Stimulated activated CD8-positive, alpha-beta memory T cell treated with anti-CD3 and anti-CD28 coated beads, Interleukin-4, amount 100 ng/mL, for 1 hour (primary cell): ENCODE measurements at places on chromosomes 7 and 10.

DNA sequence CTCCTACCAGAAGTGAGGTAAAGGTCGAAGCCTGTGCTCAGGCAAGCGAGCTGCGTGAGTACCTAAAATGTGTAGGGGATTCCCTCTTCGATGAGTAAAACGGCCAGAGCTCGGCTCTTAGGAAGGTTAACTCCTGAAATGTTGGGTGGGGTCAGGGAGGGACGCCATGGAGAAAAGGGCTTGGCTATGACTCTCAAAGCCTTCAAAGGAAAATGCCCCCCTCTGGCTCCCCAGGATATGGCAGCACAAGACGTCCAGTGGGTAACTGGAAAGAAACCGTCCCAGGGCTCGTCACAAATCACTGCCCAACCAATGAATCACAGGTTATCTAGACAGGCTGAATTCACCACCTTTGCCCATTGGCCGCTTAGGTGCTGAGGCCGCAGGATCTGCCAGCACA is 58.0 kb downstream of the CALML3 start:
- DNase-seq = no peak

DNA sequence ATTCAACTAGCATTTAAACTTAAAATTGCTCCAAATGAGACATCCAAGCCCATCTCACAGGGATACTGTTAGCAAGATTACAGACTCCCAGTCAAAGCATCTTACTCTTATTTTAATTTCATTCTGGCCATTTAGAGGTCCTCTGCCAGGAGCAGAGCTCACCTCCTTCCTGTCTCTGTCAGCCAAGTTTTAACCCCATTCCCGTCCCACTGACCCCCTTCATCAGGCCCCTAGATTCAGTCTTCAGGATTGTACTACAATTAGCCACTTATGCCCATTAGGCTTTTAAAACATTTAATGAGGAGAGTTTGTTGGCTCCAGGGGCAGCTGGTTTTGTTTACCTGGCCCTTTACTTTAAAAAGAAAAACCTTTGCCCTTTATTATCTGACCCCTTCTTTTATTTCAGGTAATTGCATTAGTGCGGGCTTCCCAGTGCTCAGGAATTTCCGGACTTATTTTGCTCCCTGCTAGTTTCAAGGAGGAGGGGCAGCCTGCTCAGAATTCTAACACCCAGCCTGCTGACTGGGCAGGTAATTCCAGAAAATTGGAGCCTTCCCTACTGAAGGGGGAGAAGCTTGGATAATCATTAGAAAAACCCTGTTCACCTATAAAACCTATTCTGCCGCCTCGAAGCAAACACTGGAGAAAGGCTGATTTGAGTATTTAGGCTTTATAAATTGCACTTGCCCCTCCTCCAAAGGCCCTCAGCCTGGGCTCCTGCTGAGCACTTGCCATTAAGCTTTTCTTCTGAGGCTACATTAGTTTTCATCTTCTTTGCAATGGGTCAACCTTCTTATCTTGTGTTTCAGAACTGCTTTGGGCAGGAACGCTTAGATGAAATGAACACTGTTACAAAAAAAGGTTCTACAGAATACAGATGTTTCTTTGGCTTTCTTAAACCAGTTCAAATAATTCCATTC is 200.5 kb upstream of the HPS1 start:
- no peak for DNase-seq

DNA sequence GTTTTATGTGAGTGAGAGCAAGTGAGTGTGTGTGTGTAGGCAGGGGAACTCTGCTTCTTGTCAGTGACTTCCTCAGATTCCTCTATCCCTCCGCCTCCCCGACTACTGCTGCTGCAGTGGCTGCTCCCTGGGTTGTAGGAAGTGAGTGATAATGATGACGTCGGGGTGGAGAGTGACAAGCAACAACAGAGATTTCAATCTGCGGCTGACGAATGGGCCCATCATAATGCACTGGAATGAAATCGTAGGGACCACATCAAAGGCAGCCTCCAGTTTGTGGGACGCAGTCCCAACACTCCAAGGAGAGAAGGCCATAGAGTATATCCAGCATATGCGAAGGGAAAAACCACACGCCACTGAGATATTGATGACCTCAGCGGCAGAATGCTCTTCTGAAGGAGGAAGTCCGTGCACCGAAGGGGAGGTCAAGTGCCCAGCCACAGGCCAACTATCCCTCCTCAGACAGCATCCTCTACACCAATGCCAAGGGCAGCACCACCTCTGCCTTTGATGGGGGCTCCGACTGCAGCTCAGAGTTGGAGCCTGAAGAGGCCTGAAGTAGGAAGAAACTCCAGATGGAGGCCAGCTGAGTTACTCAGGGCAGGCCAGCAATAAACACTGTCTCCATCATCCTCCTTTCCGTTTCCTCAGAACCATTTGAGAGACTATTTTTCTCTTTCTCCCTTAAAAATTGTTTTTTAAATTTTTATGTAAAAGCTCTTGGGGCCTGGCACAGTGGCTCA is 11.3 kb upstream of the STMP1 start:
- DNase-seq = no peak

- DNase-seq = no peak
These were observed 616.1 kb downstream of the PARD3 start for GRCh38 chr10:34198953-34199352.

DNA sequence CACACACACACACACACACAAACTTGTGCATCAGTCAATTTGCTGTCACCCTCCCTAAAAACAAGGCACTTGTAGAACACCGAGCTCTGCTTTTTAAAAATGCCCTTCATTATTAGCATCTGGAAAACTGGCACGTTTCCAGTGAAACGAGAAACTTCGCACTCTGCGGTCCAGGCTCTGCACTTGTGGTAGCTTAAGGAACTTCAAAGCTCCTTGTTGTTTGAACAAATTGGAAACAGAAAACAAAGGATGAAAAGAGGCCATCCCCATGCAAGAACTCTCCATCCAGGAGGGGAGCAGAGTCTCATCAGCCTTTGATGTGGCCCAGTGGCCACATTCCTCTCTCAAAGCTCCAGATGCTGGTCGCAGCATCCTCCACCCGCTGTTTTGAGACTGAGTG is 105.1 kb downstream of the C10orf90 start:
- DNase-seq = no peak

- no peak for DNase-seq
These were observed 34.6 kb upstream of the DAGLB start for GRCh38 chr7:6482307-6482706.

GRCh38 chr10:60430017-60430416 is 40.3 kb upstream of the ANK3 start:
- DNase-seq = no peak

GRCh38 chr10:76192694-76193320 is 761.4 kb downstream of the LRMDA start:
- DNase-seq = no peak

DNA sequence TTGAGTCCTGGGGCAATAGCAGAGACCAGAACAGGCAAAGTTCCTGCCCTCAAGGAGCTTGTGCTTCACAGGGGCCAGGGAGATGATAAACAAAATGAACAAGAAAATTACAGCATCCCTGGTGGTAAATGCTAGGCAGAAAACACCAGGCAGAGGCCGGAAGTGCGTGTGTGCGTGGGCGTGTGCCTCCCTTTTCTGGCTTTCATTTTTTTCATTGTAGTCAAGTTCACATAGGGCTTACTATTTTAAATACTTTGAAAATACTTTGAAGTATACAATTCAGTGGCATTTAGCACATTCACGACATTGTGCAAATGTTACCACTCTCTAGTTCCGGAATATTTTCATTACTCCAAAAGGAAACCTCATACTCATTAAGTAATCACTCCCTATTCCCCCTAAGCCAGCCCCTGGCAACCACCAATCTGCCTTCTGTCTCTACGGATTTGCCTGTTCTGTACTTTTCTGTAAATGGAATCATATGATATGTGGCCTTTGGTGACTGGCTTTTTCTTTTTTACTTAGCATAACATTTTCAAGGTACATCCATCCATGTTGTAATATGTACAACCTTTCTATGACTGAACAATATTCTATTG is 88.1 kb upstream of the PDCD4 start:
- peak; percentile 40 for DNase-seq

GRCh38 chr7:151166629-151167196 is 781 bp downstream of the GBX1 start:
- no peak for DNase-seq

- DNase-seq = no peak
These were observed 73.8 kb upstream of the CDK1 start for GRCh38 chr10:60704471-60704870.

GRCh38 chr7:115734641-115735040 is 295.9 kb downstream of the TFEC start:
- no peak for DNase-seq

GRCh38 chr10:91032611-91033206 is 111.8 kb upstream of the ANKRD1 start:
- no peak for DNase-seq

DNA sequence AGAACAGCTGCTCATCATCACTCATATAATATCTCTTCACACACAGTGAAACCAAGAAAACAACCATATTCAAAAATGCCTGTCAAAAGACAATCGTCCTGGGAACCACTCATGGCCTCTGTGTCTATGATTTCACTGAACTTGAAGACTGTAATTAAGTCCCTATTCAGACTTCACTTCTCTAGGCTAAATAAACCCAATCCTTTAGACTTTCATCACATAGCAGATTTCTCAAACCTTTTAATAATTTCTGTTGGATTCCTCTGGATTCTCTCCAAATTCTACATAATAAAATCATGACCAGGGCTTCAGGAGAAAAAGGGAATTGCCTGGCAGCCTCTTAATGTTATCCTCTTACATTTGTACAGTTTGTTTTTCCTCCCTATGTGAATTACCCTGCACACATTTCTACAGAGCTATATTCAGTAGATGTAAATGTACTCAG is 201.1 kb downstream of the LRRN3 start:
- no peak for DNase-seq

DNA sequence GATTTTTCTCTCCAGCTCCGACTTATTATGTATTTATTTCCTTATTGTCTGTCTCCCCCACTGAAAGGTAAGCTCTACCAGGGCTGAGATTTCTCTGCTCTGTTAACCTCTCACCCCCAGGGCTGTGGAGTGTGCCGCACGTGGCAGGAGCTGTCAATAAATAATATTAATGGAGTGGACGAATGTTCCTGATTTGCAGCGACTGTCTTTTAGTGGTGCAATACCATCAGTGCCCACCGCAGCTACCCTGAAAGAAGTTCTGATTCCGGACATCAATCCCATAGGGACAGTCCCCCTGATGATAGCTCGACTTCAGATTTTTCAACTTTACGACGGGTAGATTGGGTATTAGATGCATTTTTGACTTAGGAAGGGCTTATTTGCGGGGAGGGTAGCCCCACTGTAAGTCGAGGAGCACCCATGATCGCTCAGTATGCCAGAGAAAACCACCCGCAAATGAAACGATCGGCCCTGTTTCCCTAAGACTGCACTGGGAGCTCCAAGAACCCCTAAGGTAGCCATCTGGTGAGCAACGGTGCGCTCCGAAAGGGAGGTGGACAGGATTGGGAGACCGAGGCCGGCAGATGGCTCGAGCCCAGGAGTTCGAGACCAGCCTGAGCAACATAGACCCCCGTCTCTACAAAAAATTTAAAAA is 986 bp upstream of the PPP2R2D start:
- no peak for DNase-seq

- DNase-seq = no peak
These were observed 46.1 kb upstream of the SEPTIN7 start for GRCh38 chr7:35754741-35755140.

DNA sequence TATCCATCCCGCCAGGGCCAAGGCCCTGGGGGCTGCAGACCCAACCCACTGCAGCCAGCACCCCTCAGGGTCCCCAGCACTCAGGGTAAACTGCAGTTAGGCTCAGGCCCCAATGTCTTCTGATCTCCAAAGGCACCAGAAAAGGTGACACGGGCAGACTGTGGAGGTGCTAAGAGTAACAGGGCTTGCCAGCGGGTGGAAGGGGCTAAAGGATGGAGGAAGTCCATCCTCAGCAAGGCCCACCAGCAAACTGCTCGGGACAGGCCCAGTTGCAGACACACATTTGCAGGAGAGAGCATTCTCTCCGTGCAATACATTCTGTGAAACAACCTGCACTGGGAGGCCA is 95.6 kb upstream of the DDC start:
- DNase-seq = no peak

- no peak for DNase-seq
These were observed 56.6 kb upstream of the BET1 start for GRCh38 chr7:94060752-94061151.

DNA sequence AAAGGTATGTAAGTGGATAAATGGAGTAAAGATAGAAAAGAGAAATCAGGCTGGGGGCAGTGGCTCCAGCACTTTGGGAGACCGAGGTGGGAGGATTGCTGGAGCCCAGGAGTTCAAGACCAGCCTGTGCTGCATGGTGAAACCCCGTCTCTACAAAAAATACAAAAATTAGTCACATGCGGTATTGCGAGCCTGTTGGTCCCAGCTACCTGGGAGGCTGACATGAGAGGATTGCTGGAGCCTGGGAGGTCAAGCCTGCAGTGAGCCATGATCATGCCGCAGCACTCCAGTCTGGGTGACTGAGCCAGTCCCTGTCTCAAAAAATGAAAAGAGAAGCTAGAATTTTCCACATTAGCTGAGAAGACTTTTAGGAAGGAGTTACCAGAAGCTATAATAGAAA is 14.8 kb downstream of the LCOR start:
- no peak for DNase-seq

DNA sequence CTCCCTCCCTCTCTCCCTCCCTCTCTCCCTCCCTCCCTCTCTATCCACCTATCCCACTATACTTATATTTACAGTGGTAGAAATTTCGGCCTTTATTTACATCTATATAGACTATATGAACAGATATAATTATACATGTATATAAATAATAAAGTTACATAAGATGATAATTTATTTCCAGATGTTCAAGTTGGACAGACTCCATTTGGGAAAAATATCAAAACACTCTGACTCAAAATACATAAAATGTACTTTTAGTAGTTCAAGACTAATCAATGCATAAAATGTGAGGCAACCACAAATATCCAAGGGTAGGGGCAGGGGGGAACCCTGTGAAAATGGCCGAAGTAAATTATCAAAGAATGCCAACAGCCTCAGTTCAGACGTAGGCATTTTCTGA is 203.0 kb downstream of the FANK1 start:
- no peak for DNase-seq

DNA sequence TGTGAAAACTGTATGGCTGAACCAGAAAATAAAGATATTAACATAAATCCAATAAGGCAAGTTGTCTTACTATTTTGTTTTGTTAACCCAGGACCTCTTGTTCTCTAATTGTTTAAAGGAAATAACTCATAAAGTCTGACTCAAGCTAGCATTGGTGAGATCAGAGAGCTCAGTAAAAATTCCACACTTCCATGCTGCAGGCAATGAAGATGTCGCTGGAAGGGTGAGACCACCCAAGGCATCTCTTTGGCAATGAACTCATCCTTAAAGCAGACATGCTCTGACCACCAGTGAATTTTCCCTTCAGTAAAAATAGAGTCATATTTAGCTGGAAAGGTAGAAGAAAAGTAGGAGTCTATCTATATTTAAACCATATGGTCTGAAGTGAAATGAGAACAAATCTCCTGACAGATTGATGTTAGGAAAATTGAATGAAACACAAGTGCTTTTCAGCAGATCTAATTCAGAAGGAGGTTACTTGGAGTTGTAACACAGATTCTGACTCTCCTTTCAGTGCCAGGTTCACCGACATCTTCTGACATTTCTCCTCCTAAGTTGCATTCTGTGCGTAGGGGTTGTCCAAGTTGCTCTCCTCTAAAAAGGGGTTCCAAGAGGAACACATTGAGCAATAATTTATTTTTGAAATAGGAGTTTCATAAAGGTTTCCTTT is 32.8 kb upstream of the VIPR2 start:
- no peak for DNase-seq
